ENCODE measurements at places on chromosomes 4 and X.

DNA sequence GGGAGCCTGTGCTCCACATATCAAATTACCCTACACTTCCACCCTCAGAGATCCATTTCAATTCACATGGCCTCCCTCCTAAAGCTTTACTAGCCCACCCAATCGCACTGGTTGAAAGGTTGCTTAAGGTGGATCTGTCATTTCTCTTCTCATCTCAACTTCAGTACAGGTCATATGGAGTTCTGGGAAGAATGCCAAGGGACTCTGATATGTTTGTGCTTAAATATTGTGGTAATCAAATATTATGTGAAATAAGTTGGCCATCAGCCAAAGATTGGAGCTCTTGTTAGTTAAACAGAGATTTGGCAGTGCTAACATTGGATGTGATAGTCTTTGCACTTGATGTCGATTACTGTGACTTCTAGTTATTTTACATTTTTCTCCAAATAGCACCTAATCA lies 20.5 kb downstream of the SEPTIN6 start:
- no peak for DNase-seq

DNA sequence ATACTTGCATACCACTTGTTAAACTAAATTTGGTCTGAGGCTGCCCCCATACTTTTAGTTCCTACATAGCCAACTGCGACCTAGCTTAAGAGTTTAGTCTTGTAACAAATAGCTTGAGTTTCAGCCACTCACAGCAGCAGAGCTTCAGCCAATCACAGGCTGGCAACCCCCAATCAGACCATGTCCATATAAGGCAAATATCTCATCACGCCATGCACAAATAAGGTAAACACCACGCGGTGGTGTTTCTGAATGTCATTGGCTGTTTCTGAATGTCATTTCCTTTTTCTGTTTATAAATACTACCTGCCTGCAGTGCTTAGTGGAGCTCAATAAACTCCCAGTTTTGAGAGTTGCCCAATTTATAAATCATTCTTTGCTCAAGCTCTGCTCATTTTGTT lies 143.1 kb upstream of the MAD2L1 start:
- DNase-seq: no peak

DNA sequence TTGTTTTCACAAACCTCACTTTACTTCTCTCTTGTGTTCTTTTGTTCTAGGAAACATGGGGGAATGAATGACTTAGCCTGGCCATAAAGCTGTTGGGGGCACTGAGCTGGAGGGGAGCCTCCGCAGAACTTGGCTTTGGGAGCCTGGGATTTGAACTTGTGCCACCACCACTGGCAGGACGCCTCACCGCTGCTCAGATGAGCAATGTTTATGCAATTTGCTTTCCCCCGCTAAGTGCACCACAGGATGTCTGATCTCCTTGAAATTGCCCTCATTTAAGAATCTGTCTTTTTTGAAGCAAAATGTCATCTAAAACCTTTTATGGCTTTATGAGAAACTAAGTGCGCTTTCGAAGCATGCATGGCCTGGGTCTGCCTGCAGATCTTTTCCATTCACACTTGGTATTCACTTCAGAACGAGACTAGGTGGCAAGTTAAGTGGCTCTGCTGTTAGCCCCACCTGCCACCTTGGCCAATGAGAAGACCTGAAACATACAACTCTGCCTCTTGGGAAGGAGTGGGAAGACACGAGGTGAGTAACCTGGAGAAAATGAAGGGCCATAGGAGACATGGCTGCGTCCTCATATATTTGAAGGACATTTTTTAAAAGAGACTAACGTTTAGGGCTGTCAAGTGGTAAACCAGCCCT lies 119.3 kb downstream of the LDB2 start:
- DNase-seq: no peak

GRCh38 chr4:186061921-186062320 lies 7.0 kb upstream of the TLR3 start:
- DNase-seq: no peak

- DNase-seq: no peak
Measured at GRCh38 chrX:46317163-46317562, 228.1 kb downstream of the ZNF674 start.

GRCh38 chrX:72351606-72352334 lies 46.1 kb upstream of the CITED1 start:
- no peak for DNase-seq

GRCh38 chrX:29948653-29949052 lies 266.7 kb upstream of the MAGEB2 start:
- DNase-seq: no peak
